ENCODE measurements at places on chromosomes 1 and 21. TPM values are rescaled to one million over a fixed set of nuclear protein-coding genes. Genes with fewer than 3 reads are reported as not detected.

Gene PTGFRN
- 58.3 TPM for total RNA-seq

Gene CCDC30
- total RNA-seq, result 0.47 TPM

Gene ARHGEF10L
- total RNA-seq, result 10.7 TPM

Gene PTCH2
- total RNA-seq, result under 0.01 TPM

Gene TCEA3
- 1.5 TPM for total RNA-seq

Gene CD101
- total RNA-seq, result 0.09 TPM

Gene ELF3
- under 0.01 TPM for total RNA-seq

Gene MAP3K6
- total RNA-seq, result 33.1 TPM

Gene FMO2
- 3.0 TPM for total RNA-seq

Gene TTC22
- total RNA-seq, result not detected

Gene GCSAML
- total RNA-seq, result not detected

Gene PROX1
- 0.09 TPM for total RNA-seq

Gene CSTB
- 19.6 TPM for total RNA-seq

Gene CRYAA
- total RNA-seq, result not detected

Gene OPTC
- total RNA-seq, result not detected

Gene GJA8
- total RNA-seq, result not detected

Gene TMEM200B
- 25.4 TPM for total RNA-seq

Gene TMEM81
- 0.77 TPM for total RNA-seq

Gene NFIA
- total RNA-seq, result 36.8 TPM

Gene PRDX1
- total RNA-seq, result 318 TPM

Gene PPFIA4
- total RNA-seq, result 2.4 TPM

Gene FASLG
- total RNA-seq, result not detected

Gene COP1
- total RNA-seq, result 31.9 TPM

Gene CYP2J2
- total RNA-seq, result 1.4 TPM

Gene KRTAP12-1
- not detected for total RNA-seq

Gene UBE2U
- total RNA-seq, result not detected

Gene SRSF10
- 59.3 TPM for total RNA-seq

Gene PAQR6
- total RNA-seq, result 0.43 TPM

All from pericardium fibroblast (primary cell).